ENCODE measurements at places on chromosomes 12 and 14. TPM values are rescaled to one million over a fixed set of nuclear protein-coding genes. Genes with fewer than 3 reads are reported as not detected.

Gene TUBA1A
- total RNA-seq: 228 TPM

Gene AICDA
- total RNA-seq: 0.31 TPM

Gene KLHDC1
- total RNA-seq: 0.26 TPM

Gene NELL2
- not detected for total RNA-seq

Gene CLEC2A
- total RNA-seq: not detected

Gene SYCP3
- total RNA-seq: not detected

Gene SRRM4
- not detected for total RNA-seq

Gene KHNYN
- 27.3 TPM for total RNA-seq

Gene ANKRD33
- total RNA-seq: not detected

Gene RNASE3
- not detected for total RNA-seq

Gene C3AR1
- total RNA-seq: not detected

Gene KIF5A
- 0.18 TPM for total RNA-seq

Gene WNT1
- total RNA-seq: not detected

Gene KRT71
- total RNA-seq: not detected
